ENCODE measurements at places on chromosomes 1 and 21. TPM values are rescaled to one million over a fixed set of nuclear protein-coding genes. Genes with fewer than 3 reads are reported as not detected.
A peak's percentile ranks its signal among the peaks of the same experiment; 100 is the strongest.

Gene SIPA1L2
- 34.5 TPM for total RNA-seq

Gene MAN1A2
- 39.4 TPM for total RNA-seq

Gene DIO1
- not detected for total RNA-seq

Gene SH3D21
- 5.4 TPM for total RNA-seq

Gene DUSP10
- total RNA-seq = 1.6 TPM

Gene TRIM67
- 1.6 TPM for total RNA-seq

Gene LCE2A
- not detected for total RNA-seq

Gene MSH4
- total RNA-seq = 0.56 TPM

Gene BATF3
- total RNA-seq = not detected

DNA sequence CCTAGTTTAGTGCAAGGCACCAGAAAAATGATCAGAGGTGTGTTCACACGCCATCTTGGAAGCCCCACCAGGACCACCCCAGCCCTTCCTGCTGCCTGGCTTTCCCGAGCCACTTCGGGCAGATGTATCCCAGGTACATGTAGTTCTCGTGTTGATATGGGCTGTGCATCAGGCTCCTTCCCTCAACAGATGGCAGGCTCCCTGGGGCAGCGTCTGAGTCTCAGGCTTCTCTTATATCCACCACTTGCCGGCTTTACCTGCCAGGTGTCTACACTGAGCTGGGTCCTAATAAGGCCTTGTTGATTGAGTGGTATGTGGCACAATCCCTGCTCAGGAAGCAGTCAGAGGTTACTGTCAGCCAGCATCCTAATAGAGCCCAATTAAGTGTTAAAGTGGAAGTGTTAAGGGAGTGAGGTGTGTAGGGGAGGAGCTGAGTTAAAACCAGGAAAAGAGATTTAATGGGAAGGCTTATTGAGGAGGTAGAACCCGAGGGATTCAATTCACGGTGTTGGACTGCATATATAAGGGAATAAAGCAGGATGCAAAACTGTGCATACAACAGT is 8.5 kb downstream of the GPA33 start:
- DNase-seq = no peak

GRCh38 chr1:39491146-39491921 is at the start of gene BMP8A:
Gene BMP8A (plus strand): TSS chr1:39491636. CDS start chr1:39491992, 356 bp downstream.
- peak; percentile 37 for DNase-seq

DNA sequence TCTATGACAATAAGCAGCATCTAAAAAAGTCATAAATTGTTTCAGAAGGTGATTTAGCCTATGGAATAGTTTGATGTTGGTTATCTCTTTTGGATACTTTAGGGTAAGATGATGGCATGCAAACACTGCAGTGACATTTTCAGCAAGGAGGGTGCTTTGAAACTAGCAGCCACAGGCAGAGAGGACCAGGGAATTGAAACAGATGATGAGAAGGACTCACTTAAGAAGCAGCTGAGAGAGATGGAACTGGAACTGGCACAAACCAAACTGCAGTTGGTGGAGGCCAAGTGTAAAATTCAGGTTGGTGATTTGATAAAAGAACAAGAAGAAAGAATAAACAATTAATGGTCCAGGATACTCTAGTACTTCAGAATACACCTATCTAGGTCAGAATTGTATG is 11.2 kb upstream of the CACYBP start:
- DNase-seq = no peak

DNA sequence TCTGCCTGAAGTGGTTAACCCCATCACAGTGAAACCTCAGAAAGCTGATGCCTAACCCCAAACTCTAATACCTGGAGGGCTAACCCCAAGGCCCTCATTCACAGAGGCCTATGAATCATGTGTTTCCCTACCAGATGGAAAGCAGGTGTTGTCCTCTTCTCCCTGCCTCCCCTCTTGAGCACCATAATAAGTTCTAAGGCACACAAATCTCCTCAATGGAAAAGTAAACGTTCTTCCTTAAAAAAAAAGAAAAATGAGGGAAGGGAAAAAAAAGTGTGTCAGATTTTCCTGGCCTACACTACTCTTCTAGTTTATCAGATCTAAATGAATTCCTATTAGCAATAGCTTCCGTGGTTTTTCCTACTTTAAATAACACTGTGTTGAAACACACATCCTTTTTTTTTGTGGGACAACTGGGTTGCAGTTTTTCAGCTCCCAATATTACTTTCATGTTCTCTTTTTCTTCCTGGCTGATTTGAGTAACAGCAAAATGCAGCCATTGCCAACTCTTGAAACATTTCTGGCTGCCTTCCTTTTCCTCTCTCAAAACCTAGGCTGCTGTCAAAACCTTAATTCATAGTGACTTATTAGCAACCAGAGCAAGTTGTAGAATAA is 43.2 kb downstream of the SLC44A3 start:
- DNase-seq = no peak

DNA sequence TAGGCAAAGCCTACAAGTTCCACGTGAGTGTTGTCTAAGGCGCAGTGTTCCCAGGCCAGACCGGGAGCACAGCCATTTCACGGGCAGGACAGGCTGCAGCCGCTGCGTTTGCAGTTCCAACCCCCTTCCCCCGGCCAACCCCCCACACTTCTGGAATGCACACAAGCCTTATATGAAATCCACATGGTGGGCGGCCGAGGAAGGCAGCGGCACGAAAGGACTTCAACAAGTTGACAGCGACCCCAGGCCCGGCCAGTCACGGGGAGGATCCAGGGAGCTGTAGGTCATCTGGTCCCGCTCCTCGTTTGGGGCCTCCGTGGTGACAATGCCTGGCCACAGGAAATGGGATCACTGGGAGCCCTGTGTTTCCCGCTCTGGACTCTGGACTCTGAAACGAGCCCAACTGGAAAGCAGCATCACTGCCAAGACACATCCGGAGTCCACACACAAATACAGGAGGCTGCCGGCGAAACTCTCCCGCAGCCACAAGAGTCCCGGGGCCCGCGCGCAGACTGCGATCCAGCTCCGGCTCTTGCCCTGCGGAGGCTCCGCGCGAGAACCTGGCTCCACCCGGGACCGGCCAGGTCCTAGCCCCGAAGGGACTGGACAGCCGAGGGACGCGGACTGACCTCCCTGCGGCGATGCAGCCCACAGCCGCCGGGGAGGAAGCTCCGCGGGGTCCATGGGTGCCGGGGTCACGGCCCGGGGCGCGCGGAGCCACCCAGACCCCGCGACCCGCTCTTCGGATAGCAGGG is 794 bp downstream of the NID1 start:
- DNase-seq = peak; percentile 36

GRCh38 chr1:150514913-150515327 is 632 bp upstream of the FALEC start:
- DNase-seq = no peak

GRCh38 chr1:119000371-119001180 is 12.4 kb upstream of the TBX15 start:
- DNase-seq = no peak

GRCh38 chr1:25053576-25054250 is 123.6 kb upstream of the RUNX3 start:
- no peak for DNase-seq

- DNase-seq = no peak
These were observed 37.0 kb upstream of the RXRG start for GRCh38 chr1:165481820-165482532.

DNA sequence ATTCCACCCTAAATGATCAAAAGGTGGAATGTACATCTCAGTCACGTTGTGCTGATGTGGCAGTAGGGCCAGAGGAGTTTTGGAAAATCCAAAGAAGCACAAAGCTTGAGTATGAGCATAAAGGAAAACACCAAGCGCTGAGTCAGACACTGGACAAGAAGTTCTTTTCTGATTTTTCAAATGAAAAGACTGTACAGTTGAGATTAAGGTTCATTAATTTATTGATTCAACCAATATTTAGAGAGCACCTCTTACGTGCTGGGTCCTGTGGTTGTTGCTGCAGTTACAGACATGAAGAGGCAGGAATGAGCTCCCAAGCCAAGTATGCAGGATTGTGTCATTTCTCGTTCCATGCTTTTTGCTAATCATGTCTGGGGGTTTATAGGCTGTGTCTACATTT is 28.9 kb upstream of the APP start:
- no peak for DNase-seq

- DNase-seq = no peak
These were observed 33.8 kb upstream of the SLC45A1 start for GRCh38 chr1:8284127-8284526.

GRCh38 chr1:170267317-170267716 is 121.6 kb downstream of the NTMT2 start:
- DNase-seq = no peak

DNA sequence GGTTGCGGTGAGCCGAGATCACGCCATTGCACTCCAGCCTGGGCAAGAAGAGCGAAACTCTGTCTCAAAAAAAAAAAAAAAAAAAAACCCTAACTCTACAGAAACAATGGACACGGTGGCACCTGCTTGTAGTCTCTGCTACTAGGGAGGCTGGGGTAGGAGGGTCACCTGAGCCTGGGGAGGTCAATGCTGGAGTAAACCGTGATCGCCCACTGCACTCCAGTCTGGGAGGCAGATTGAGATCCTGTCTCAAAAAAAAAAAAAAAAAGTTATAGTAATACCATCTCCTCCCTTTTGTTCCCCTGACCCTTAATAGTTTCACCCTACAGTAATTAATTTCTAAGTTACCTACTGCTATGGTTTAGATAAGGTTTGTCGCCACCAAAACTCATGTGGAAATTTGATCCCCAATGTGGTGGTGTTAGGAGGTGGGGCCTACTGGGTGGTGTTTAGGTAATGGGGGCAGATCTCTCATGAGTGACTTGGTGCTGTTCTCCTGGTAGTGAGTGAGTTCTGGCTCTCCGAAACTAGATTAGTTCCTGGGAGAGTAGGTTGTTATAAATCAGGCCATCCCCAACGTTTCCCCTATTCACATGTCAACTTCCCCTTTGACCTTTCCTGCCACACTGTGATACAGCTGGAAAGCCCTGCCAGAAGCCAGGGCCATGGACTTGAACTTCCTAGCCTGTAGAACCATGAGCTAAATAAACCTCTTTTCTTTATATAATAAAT is 9.8 kb downstream of the FBXO42 start:
- DNase-seq = no peak

DNA sequence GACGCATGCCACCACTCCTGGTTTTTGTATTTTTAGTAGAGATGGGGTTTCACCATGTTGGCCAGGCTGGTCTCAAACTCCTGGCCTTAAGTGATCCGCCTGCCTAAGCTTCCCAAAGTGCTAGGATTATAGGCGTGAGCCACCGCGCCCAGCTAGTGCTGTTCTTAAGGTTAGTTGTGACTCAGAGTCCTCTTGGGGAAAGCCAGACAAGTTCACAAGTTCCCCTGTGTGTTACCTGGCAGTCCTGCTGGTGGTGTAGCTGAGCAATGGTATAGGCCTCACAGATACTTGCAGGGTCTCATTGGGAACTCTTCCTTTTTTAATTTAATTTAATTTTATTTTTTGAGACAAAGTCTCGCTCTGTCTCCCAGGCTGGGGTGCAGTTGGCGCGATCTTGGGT is 10.6 kb downstream of the CFAP126 start:
- no peak for DNase-seq

DNA sequence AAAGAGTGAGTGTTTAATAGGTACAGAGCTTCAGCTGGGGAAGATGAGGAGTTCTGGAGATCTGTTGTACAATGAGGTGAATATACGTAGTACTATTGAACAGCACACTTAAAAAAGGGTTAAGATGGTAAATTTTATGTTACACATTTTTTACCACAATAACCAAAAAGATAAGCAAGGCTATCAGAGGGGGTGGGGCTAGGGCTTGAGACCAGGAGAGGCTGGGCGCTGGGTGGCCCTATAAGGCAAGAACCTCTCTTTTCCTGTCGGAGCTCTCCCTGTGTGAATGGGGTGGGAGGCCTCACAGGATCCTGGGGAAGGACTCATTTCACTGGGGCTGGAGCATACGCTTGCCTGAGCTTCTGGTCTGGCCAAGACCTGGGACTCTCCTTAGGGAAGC is 9.0 kb downstream of the SLC41A1 start:
- DNase-seq = no peak

- DNase-seq = no peak
These were observed 42.4 kb downstream of the OLFML3 start for GRCh38 chr1:114021665-114022099.

Data from neural crest cell (in vitro differentiated cells).